T-helper 2 cell treated with Interferon-gamma antibody and Interleukin-4, amounts not matched to agents 100 ng/mL and 5 ng/mL, for 36 hours (primary cell): ENCODE measurements at places on chromosomes 2 and 18. TPM values are rescaled to one million over a fixed set of nuclear protein-coding genes. Genes with fewer than 3 reads are reported as not detected.

The UBXN4 gene
- 118 and 138 TPM in 2 replicates for total RNA-seq

The DCDC2C gene
- not detected in 2 replicates for total RNA-seq

The VIT gene
- not detected in 2 replicates for total RNA-seq

The CNDP1 gene
- 0.25 TPM in 1 of 2 replicates, not detected in the other for total RNA-seq

The CNOT9 gene
- 91.7 and 95.5 TPM in 2 replicates for total RNA-seq

The PLB1 gene
- 2.0 TPM in 2 replicates for total RNA-seq

The FAM161A gene
- total RNA-seq = 3.5 and 3.7 TPM in 2 replicates

The PRKRA gene
- 49.4 and 50.7 TPM in 2 replicates for total RNA-seq

The CHN1 gene
- 1.7 and 1.9 TPM in 2 replicates for total RNA-seq

The GAD1 gene
- total RNA-seq = 8.0 and 8.9 TPM in 2 replicates

The FOXD4L1 gene
- 0.34 and 0.50 TPM in 2 replicates for total RNA-seq

The C2orf78 gene
- total RNA-seq = not detected in 2 replicates

The TMEM169 gene
- 2.3 and 2.7 TPM in 2 replicates for total RNA-seq

The GKN1 gene
- not detected in 2 replicates for total RNA-seq

The RUFY4 gene
- 1.1 and 1.3 TPM in 2 replicates for total RNA-seq

The INPP1 gene
- 9.3 and 10.7 TPM in 2 replicates for total RNA-seq

The CHST10 gene
- total RNA-seq = 4.5 and 4.7 TPM in 2 replicates

The CDH2 gene
- total RNA-seq = 0.05 and 0.48 TPM in 2 replicates

The CFC1 gene
- total RNA-seq = not detected in 2 replicates

The EMILIN1 gene
- total RNA-seq = 1.1 and 1.5 TPM in 2 replicates

The SPDYA gene
- 1.3 and 2.0 TPM in 2 replicates for total RNA-seq

The FEV gene
- total RNA-seq = not detected in 2 replicates

The TSN gene
- 61.5 and 72.2 TPM in 2 replicates for total RNA-seq

The MAP4K3 gene
- total RNA-seq = 9.3 and 12.5 TPM in 2 replicates

The CNTNAP5 gene
- total RNA-seq = not detected in 2 replicates

The GEN1 gene
- total RNA-seq = 41.8 and 45.4 TPM in 2 replicates

The IL18R1 gene
- total RNA-seq = 21.3 and 24.3 TPM in 2 replicates

The FAM237A gene
- not detected in 2 replicates for total RNA-seq

The TUBA3D gene
- total RNA-seq = not detected in 2 replicates

The REG3A gene
- total RNA-seq = not detected in 2 replicates

The SLC9A4 gene
- 0.11 and 0.18 TPM in 2 replicates for total RNA-seq

The DCC gene
- not detected in 2 replicates for total RNA-seq

The ERFE gene
- 0.09 and 0.11 TPM in 2 replicates for total RNA-seq

The NOTO gene
- not detected in 2 replicates for total RNA-seq

The ZBTB7C gene
- total RNA-seq = 0.11 and 0.16 TPM in 2 replicates

The OTOF gene
- total RNA-seq = 12.1 TPM in 2 replicates

The PLCL1 gene
- total RNA-seq = 2.2 and 2.5 TPM in 2 replicates

The MSTN gene
- not detected in 2 replicates for total RNA-seq

The IL1RL2 gene
- total RNA-seq = not detected in 2 replicates

The ANKRD29 gene
- total RNA-seq = 0.07 TPM in 1 of 2 replicates, not detected in the other

The KCNG2 gene
- total RNA-seq = not detected in 2 replicates

The SOX11 gene
- not detected in 2 replicates for total RNA-seq

The PKDCC gene
- 0.16 TPM in 1 of 2 replicates, not detected in the other for total RNA-seq

The KIF5C gene
- 12.5 and 12.8 TPM in 2 replicates for total RNA-seq

The CDKL4 gene
- total RNA-seq = 0.59 and 0.80 TPM in 2 replicates

The NIFK gene
- total RNA-seq = 87.7 and 97.3 TPM in 2 replicates

The DNMT3A gene
- total RNA-seq = 62.6 and 63.0 TPM in 2 replicates

The VWA3B gene
- total RNA-seq = not detected in 2 replicates

The HNMT gene
- not detected in 2 replicates for total RNA-seq
